Stimulated activated CD4-positive, alpha-beta T cell treated with anti-CD3 and anti-CD28 coated beads, Interleukin-1b, Interleukin-23, amount 100 ng/mL, for 4 hours (primary cell): ENCODE measurements at places on chromosomes 2 and 18.

DNA sequence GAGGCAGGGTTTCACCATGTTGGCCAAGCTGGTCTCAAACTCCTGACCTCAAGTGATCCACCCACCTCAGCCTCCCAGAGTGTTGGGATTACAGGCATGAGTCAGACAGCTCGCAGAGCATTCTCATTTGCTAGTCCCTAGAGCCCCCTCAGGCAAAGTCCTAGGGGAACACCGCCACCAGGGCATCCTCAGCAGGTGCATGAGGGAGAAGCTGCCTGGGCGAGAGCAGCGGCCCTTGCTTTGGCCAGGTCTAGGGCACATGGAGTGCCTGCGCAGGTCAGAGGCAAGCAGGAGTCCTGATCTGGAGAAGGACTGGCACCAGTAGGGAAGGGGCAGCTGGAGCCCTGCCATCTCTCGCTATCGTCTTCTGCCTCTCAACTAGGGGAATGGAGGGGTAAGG, 32.4 kb downstream of the NGEF start:
- DNase-seq = no peak

- no peak for DNase-seq
Observed at GRCh38 chr2:100713106-100713505, 106.8 kb upstream of the NPAS2 start.

DNA sequence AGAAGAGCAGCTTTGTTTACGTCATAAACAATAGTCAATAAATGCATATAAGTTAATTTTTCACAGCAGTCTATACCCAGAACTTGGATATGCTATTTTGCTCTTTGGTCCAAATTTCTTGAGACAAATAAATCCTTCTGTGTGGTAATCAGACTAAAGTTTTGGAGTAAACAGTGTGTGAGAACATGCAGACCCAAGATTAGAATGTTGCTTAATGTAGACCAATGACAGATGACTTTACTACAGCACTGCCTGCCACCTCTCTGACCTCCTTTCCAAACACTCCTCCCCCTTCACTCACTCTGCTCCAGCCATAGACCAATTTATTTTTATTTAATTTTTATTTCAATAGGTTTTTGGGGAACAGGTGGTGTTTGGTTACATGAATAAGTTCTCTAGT, 115.3 kb upstream of the TANK start:
- no peak for DNase-seq

DNA sequence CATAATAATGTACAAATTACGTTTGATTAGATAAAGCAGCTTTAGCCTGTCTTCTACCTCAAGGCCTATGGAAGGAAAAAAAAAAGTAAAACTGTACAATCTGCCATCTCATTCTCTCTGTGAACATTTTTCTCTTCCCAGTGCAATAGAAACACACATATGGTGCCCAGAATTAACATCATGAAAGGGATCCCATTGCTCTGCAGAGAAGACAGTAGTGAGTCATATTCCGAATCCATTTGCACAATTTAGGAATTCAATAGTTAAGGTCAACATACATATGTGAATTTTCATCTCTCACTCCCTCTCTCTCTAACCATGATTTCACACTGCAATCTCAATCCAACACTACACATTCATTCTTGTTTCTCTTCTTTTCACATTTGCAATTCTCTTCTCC, 640.9 kb upstream of the SOX11 start:
- no peak for DNase-seq

DNA sequence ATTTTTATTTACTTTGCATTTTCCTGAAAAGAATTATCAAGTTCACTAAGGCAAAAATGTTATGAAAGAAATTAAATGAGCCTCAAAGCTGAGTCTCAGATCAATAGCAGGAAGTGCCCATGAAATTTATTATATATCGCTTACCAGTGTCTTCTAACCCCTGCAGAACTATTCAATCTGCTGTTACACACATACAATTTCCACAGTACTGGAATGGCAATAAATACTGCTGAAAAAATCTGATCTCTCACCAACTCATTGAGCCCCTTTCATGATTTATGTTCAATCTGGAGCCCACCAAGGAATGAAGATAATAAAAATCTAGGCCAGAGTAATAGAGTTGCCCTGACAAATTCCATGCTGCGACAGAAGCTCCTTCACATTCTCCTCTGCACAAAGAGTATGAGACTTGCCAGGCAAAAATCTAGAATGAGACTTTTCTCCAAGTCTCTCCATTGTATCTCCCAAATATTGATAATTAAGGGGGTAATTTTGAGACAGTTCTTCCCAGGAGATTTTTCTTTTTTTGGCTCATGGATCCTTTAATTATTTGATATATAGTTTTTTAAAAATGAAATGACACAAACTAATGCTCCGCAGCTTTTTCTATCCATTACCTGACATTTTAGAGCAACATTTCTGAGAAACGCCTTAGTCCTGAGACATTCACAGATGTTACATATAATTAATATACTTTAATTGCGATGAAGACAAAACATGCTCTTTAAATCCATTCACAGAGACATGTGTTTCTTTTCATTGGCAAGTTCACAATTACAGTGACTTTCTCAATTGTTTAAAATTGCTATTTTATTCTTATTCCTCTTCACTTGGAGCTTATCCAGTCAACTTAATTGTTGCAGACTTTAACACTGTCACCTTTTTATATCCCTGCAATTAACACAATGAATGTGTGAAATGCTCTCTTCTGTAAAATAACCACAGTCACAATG, 1020.4 kb downstream of the CBLN2 start:
- DNase-seq = no peak

GRCh38 chr2:196113061-196113974, 44.7 kb upstream of the DNAH7 start:
- DNase-seq = no peak

DNA sequence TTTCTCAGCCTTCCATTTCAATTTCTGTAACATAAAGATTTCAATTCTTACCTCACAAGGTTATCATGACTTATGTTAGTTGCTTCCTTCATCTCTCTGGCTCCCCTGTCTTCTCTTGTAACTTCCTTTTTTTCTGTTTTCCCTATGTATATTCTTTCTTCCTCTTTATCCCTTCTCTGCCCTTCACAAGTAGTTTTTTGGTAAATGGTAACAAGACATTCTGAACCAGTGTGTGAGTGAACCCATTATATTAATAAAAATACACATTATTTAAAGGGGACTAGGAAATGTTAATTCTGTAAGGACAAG, 8.4 kb downstream of the ACSL3 start:
- DNase-seq = no peak

DNA sequence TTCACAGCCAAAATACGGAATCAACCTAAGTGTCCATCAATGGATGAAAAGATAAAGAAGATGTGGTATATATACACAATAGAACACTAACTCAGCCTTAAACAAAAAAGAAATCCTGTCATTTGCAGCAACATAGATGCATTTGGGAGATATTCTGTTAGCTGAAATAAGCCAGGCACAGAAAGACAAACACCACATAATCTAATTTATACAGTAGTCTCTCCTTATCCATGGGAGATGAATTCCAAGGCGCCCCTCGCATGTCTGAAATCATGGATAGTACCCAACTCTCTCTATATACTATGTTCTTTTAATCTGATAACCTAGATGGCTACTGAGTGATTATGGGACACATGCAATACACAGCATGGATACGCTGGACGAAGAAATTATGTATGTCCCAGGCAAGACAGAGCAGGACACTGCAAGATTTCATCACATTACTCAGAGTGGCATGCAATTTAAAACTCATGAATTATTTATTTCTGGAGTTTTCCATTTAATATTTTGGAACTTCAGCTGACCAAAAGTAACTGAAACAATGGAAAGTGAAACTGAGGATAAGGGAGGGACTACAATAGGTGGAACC, 39.5 kb downstream of the ORC4 start:
- no peak for DNase-seq

DNA sequence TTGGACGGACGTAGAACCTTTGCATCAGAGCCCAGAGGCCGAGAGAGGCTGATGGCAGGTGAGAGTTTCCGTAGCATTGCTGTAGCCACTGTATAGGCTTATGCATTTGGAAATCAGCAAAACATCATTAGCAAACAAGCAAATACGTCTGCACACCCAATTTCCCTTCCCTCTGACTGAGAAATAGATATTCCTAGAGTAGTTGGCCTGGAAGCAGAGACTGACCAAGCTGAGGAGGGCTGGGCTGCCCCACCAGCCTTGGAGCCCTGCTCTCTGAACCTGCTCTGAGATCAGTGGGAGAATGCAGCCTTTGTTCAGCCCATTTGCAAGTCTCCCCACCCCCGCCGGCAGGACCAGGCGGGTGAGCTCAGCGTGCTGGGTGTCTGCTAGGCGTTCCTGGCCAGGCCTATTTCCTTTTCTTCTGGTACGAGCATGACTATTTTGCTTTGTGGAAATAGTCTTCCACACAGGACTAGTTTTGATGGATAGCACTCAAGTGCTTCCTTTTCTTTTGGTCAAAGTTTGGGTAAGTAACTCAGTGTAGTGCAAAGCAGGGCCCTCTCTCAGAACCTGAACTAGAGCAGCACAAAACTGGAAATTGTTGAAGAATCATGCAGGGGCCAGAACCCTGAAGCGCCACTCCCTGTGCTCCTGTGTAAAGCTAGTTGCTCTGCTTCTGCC, 21.9 kb upstream of the RNF149 start:
- DNase-seq = no peak

DNA sequence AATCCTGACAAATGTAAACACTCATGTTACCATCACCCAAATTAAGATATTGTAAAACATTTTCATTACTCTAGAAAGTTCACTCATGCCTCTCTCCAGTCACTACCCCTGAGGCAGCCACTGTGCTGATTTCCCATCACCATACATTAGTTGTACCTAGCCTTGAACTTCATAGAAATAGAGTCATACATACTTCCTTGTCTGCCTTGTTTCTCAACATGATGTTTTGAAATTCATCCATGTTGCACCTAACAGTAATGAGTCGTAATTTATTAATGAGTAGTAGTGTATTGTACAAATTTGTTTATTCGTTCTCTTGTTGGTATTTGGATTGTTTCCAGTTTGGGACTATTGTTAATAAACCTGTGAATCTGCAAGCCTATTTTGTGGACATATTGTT, 49.0 kb upstream of the TWSG1 start:
- no peak for DNase-seq

GRCh38 chr2:101921319-101921952, 70.3 kb upstream of the IL1R2 start:
- DNase-seq = no peak

GRCh38 chr2:201233812-201234662, 26.3 kb upstream of the CASP8 start:
- DNase-seq = no peak

GRCh38 chr2:211329421-211329820, 773.0 kb downstream of the CPS1 start:
- no peak for DNase-seq

DNA sequence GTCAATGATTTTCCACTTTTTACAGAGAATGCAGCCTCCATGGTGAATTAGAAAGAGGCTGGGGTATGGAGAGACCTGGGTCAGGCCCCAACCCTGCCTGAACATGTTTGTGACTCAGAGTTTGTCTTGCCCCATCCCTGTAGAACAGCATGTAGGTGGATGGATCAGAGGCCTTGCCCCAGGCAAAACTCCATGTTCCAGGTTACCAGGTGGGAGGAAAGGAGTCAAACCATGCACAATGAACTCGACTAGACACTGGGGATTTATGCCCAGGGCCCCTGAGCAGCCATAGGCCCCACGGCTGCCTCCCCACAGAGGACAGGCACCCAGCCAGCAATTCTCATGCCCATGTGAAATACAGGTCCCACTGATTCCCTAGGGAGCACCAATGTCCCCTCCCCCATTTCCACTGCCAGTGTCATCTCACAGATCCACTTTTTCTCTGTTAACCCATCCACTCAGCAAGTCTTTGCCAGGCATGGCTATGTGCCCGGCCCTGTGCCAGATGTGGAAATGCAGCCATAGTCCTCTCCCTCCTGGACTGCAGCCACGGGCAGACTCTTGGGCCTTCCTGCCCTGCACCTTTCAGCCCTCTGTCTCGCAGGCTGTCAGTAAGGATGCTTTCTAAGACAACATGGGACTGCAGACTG, 737.8 kb upstream of the HS6ST1 start:
- DNase-seq = no peak

DNA sequence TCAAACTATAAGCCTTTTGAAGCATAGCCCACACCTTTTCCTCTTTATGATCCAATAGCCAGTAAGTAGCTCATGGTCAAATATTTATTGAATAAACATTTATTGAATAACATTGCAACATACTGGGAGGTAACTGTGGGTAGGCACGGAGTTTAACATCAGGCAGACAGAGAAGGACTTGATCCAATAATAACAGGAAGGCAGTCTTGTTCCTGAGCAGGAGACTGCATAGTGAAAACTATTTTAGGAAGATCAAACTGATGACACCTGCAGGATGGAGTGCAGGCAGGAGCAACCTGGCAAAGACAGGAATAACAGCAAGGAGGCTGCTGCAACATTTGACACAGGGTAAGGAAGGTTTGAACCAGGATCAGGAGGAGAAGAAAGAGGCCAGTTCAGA, 3.1 kb upstream of the DCTN1 start:
- DNase-seq = no peak

DNA sequence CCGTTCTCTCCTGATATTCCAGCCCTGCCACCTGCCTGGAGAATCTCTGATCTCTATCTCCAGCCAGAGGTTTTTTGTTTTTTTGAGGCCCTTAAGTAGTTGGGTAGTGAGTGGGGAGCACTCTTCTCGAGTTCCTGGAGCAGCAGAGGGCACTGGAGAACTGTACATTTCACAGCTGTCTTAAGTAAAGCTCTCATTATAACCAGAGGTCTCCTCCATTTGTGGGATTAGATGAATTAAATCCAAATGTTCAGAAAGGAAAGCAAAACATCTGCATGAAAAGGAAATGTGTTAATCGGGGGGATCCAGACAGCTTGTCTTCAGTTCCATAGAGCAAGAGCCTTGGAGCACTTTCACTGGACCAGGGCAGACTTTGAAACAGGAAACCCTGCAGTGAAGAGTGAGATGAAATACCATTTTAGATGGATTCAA, 32.8 kb downstream of the AOX1 start:
- DNase-seq = no peak

DNA sequence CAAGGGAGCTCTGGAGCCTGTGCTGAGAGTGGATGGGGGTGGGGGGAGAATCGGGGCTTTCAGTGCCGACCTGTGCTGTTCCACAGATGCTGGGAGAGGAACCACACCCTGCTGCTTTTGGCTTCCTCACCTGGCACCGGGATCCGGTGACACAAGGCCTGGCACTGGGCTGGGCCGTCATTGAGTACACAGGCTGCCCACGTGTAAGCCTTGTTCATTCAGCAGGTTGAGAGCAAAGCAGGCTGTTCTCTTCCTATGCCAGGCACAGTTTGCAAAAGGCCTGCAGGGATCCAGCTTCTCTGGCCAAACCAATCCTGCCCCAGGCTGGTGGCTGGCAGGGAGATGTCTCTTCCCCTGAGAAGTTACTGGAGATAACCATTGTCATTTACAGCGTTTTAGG, 17.1 kb downstream of the TRIB2 start:
- no peak for DNase-seq

GRCh38 chr18:74316257-74317170, 875 bp downstream of the C18orf63 start:
- DNase-seq = no peak

DNA sequence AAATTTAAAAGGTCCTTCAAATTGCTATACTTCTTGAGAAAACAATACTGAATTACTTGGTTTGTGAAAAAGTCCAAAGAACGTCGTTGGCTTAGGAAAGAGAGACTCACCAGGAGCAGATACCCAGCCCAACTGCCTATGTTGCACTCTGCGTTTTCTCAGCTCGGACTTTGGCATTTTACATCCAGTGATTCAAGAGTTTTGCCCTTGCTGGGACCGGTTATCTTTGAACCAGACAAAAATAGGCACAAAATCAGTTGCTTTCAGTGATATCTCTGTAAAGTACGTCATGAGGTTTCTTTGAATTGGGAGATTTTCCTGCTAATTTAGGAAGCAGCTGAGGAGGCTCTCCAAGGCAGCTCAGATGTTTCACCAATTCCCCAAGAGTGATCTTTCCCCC, 29.3 kb downstream of the FHOD3 start:
- no peak for DNase-seq
